Left cardiac atrium (tissue), 4 donors: ENCODE measurements at places on chromosomes 5 and 9.

GRCh38 chr5:98839469-98840383 lies 66.3 kb downstream of the RGMB start:
- DNase-seq: no peak

GRCh38 chr5:135085936-135086725 lies 52.1 kb upstream of the PITX1 start:
- peak; percentile 6 for DNase-seq

GRCh38 chr9:9045072-9045471 lies 1245.5 kb upstream of the DMAC1 start:
- DNase-seq: no peak

- no peak for DNase-seq
Observed at GRCh38 chr5:142422429-142422828, 97.6 kb upstream of the SPRY4 start.

- no peak for DNase-seq
Observed at GRCh38 chr5:138909734-138910133, 34.6 kb upstream of the LRRTM2 start.

GRCh38 chr9:98962181-98962560 lies 18.5 kb downstream of the COL15A1 start:
- no peak for DNase-seq

GRCh38 chr5:180373454-180373853 lies 20.3 kb upstream of the GFPT2 start:
- DNase-seq: no peak

GRCh38 chr5:32586276-32586599 lies 881 bp downstream of the SUB1 start:
- DNase-seq: no peak

DNA sequence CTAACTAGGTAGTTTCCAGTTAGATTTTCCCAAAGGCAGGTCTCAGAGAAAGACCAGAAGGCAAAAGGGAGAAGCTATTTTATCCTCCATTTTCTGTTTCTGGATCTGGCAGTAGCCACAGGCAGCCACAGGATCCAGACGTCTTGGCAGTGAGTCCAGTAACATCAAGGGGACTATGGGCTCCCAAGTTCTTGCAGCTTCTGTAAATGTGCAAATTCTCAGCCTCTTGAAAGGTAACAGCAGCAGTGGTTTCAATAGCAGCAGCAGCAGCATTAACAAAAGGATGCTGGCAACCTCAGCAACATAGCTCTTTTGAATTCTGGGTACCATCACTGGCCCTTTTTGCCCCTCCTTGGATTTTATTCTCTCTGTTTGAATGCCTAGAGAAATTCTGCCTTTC lies 27.1 kb upstream of the IL33 start:
- no peak for DNase-seq

- DNase-seq: no peak
Observed at GRCh38 chr9:91192381-91193086, 169.2 kb downstream of the AUH start.

DNA sequence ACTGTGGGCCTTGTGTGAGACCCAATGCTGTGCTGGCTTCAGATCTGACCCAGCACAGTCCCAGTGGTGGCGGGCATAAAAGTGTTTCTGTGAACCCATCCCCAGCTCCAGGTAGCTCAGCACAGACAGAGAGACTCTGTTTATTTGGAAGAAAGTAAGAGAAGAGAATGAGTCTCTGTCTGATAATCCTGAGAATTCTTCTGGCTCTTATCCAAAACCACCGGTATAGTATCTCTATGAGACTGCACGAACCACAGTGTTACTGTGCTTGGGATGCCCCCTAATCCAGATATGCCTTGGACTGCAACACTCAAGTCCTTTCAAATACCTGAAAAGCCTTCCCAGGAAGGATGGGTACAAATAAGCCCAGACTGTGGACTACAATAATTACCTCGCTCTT lies 1660.8 kb upstream of the ACO1 start:
- DNase-seq: no peak

GRCh38 chr9:111621895-111622480 lies 9.1 kb upstream of the DNAJC25 start:
- DNase-seq: no peak

GRCh38 chr5:132424167-132424880 lies 54.8 kb downstream of the SLC22A5 start:
- DNase-seq: no peak

DNA sequence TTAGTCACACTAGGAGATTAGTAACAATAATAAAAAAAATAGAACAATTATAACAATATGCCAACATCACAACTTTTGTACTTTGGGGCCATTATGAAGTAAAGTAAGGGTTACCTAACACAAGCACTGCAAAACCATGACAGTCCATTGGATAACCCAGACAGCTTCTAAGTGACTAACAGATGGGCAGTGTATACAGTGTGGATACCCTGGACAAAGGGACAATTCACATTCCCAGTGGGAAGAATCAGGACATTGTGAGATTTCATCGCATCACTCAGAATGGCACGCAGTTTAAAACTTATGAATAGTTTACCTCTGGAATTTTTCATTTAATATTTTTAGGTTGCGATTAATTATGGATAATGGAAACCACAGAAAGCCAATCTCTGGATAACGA lies 45.6 kb upstream of the JADE2 start:
- DNase-seq: no peak

- no peak for DNase-seq
Observed at GRCh38 chr5:91126448-91126847, 256.7 kb downstream of the ARRDC3 start.

DNA sequence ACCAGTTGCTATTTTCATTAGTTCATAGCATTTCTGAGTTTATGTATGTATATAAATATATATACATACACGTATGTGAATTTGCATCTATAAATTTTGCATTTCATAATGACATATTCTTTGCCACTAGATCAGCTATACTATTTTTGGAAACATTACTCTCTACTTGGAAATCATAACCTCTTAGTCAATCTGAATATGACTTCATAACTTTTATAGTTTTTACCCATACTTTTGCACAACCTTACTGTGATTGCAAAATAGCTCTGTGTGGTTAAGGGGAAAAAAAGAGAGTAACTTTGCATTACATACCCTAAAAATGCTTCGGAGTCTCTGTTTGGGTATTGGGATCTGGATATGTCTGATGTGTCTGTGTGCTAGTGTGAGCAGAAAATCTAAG lies 44.9 kb upstream of the ADAMTSL1 start:
- DNase-seq: no peak
